ENCODE measurements at places on chromosomes 7 and 10. TPM values are rescaled to one million over a fixed set of nuclear protein-coding genes. Genes with fewer than 3 reads are reported as not detected.

HMX2 gene
- not detected for total RNA-seq

PRSS37 gene
- not detected for total RNA-seq

KIAA1549 gene
- 11.1 TPM for total RNA-seq

CCDC186 gene
- total RNA-seq: 28.8 TPM

CNTNAP2 gene
- 14.0 TPM for total RNA-seq

SLC18A2 gene
- total RNA-seq: not detected

BTBD16 gene
- not detected for total RNA-seq
